ENCODE measurements at places on chromosomes 12 and 14. TPM values are rescaled to one million over a fixed set of nuclear protein-coding genes. Genes with fewer than 3 reads are reported as not detected.

Gene UTP20
- 21.0 TPM for total RNA-seq

Gene TROAP
- total RNA-seq: 1.5 TPM

Gene TSPAN8
- total RNA-seq: not detected

Gene OTX2
- not detected for total RNA-seq

Gene C1QL4
- total RNA-seq: not detected

Gene JAG2
- total RNA-seq: 26.6 TPM

Gene TRPV4
- 1.5 TPM for total RNA-seq

Gene FITM1
- total RNA-seq: 0.34 TPM

Gene FLVCR2
- total RNA-seq: 1.5 TPM

Gene SMCO3
- 1.8 TPM for total RNA-seq

Gene SRRM4
- total RNA-seq: not detected

Gene KLRC4
- total RNA-seq: not detected

Gene SMCO2
- total RNA-seq: 0.34 TPM

Gene TPPP2
- not detected for total RNA-seq

Gene SLC6A15
- total RNA-seq: 1.0 TPM

Gene LRFN5
- not detected for total RNA-seq

Gene GPR65
- 0.11 TPM for total RNA-seq

Gene AKAP6
- 0.86 TPM for total RNA-seq

Gene RD3L
- total RNA-seq: 0.11 TPM

Gene AP5M1
- 18.0 TPM for total RNA-seq

Gene COCH
- total RNA-seq: 8.8 TPM

Gene PROX2
- not detected for total RNA-seq

Gene FGF23
- total RNA-seq: not detected

Gene TGM1
- 0.09 TPM for total RNA-seq

Gene TMEM253
- total RNA-seq: 0.11 TPM

Gene GRIP1
- 0.09 TPM for total RNA-seq

Gene SOAT2
- not detected for total RNA-seq

Gene PIWIL1
- not detected for total RNA-seq

Gene IL26
- total RNA-seq: not detected

Gene APOLD1
- total RNA-seq: 97.2 TPM

Gene PTPN11
- total RNA-seq: 64.0 TPM

Gene MGAT4C
- under 0.01 TPM for total RNA-seq

Data from dermis lymphatic vessel endothelial cell (primary cell).